ENCODE measurements at places on chromosomes 13 and 19.
A peak's percentile ranks its signal among the peaks of the same experiment; 100 is the strongest.

DNA sequence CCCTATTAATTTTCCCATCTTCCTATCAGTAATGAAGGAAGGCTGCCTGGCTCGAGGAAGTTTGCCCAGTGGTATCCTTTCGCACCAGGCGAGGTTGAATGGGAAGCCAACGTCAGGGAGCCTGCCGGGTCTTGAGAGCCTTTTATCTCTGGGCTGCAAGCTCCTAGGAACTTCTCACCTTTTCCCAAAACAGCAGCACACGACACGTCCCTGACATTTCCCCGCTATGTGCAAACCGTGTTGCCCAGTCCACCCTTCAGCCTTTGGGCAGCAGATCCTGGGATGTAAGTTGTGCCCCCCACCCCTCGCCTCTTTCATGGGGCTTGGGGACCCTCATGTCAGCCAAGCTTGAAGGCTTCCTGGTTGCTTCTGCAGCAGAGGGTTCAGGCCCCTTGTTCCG lies 179.1 kb downstream of the ZNF536 start:
- DNase-seq, result no peak

DNA sequence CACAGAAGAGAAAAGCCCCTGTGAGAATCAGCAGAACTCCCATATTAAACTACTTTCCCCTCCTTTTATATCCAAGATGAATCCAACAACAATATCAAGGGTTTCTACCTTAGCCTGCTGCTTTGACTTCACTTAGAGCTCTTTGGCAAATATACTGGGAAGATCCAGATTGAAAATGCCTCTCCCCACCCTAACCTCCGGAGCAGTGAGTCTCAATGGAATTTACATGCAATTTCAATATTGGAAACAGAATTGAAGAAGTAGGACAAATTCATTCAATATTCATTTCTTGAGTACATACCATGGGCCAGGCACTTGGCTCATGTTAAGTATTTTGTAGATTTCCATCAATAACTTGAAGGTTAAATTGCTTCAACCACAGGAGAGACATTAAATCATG lies 457.4 kb downstream of the TBC1D4 start:
- no peak for DNase-seq

GRCh38 chr13:19794631-19795030 lies 11.9 kb upstream of the PSPC1 start:
- DNase-seq, result no peak

- no peak for DNase-seq
Observed at GRCh38 chr13:45258334-45258675, 57.5 kb upstream of the KCTD4 start.

- DNase-seq, result no peak
Observed at GRCh38 chr13:72186730-72187422, 319.9 kb upstream of the DACH1 start.

- DNase-seq, result no peak
Observed at GRCh38 chr19:19260417-19261214, 12.5 kb downstream of the TM6SF2 start.

DNA sequence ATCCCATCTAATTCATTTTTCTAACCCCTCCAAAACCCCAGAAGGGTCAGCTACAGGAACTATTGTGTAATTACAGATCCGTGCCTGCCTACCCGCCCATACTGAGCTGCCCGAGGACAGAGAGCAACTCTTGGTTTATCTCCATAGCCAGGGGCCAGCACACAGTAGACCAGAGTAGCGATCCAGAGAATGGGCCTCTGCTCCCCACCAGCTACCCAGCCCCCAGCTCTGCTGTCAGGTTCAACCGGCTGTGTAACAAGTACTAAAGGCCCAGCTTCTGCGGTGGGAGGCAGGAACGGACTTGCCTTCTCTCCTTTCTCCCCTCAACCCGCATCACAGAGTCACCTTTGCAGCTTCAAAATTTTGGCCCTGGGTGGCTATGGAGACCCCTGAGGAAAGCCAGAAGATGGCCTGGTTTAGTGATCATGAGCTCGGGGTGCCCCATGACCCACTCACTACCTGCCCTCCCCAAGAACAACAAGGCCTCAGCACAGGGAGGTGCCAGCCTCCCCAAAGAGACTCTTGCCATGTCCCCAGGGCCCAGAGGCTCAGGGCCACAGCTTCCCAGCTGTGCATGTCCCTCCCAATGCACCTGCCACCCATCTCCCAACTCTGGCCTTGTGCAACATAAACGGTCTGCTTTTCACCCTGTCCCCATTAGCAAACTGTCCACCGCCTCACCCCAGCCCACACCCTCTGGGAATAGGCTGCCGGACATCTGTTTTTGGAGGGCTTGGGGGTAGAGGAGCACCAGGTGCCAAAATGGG lies 5.7 kb downstream of the CALM3 start:
- DNase-seq, result no peak

DNA sequence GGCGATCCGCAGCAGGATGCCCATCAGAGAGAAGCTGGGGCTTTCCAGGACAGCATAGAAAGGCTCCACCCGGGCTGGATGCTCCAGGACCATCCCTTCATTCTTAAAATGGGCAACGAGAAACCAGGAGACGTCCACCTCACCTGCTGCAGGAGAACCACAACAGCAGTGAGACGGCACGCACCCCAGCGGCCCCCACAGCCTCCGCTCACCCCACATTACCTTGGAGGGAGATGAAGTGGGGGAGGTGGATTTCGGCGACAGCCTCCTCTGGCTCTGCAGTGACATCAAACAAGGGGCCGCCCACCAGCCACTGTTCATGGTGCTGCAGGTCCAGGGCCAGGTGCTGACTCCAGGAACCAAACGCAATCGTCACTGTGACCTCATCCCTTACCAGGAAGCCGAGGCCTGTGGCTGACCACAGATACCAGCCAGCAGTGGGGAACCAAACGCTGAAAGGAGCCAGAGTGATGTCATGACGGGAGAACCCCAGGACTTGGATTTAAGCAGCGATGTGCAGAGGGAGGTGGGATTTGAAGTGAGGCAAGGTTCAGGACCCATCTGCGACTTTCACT lies 25.1 kb downstream of the CARD8 start:
- DNase-seq, result no peak

DNA sequence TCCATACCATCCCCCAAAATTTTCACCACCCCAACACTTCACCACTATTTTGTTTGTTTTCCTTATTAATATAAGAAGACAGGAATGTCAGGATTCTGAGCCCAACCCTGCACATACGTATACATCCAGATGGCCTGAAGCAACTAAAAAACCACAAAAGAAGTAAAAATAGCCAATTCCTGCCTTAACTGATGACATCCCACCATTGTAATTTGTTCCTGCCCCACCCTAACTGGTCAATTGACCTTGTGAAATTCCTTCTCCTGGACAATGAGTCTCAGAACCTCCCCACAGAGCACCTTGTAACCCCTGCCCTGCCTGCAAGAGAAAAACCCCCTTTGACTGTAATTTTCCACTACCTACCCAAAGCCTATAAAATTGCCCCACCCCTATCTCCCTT lies 132.5 kb downstream of the ZNF675 start:
- DNase-seq, result no peak

- no peak for DNase-seq
Observed at GRCh38 chr13:110838867-110839538, 75.9 kb downstream of the ANKRD10 start.

- DNase-seq, result no peak
Observed at GRCh38 chr13:37059848-37060192, 332 bp upstream of the SUPT20H start.

- no peak for DNase-seq
Observed at GRCh38 chr13:20814224-20814910, 40.6 kb upstream of the EEF1AKMT1 start.

DNA sequence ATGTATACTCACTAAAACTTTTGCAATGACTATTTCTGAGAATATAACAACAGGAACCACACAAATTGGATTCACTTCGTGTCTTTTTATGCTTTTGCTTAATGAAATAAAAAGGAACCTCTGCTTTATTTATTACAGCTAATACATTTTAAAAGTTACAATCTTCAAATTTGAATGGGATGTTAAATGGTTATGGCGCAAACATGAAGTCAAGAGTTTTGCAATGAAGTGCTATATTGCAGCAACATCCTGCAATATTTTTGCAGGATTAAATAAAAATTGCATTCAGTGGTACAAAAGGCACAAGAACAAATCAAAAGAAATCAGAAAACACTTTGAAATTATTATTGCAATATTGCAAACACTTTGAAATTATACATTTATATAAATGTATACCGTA lies 1519.0 kb upstream of the MIR17HG start:
- no peak for DNase-seq

DNA sequence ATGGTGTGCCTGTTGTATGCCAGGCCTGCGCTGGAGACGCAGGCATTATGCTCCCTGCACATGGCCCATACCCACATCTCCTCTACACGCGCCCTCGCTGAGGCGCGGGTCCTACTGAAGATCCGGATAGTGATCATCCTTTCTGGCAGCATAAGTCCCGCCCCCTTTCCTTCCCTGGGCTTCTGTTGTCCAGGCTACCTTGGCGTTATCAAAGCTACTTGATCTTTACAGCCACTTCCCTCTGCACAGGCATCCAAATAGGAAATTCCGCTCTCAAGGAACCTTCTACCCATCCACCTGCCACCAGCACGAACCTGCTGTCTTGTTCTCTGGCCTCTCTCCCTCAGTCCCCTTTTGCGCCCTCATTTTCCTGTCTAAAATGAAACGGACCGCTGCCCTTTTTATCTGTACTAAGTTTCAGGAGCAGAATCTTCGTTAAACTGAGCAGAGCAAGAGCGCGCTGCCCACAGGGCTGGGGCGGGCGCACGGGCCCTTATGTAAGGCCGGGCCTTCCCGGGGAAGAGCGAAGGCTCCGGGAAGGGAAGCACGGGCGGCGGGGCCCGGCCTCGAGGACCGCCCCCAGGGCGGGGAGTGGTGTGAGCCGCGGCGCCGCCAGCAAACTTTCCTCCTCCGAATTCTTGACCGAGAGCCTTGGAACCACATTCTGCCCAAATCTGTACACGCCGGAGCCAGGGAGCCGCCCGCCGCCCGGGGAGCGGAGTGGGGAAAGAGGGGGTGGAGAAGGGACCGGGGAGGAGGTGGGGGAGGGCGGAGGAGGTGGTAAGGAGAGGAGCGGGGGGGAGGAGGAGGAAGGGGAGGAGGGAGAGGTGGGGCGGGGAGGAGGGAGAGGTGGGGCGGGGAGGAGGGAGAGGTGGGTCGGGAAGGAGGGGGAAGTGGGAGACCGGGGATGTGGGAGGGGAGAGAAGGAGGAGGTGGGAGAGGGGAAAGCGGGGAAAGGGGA lies 920 bp upstream of the UBE2L5 start:
- peak; percentile 16 for DNase-seq

DNA sequence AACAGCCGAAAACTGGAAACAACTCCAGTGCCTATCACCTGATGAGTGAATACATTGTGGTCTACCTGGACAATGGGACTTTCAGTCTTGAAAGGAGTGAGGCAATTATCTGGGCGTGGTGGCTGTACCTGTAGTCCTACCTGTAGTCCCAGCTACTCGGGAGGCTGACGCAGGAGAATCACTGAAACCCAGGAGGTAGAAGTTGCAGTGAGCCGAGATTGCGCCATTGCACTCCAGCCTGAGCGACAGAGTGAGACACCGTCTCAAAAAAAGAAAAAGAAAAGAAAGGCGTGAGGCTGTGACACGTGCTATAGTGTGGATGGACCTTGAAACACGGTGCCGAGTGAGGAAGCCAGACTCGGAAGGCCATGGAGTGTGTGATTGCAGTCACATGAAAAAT lies 4.1 kb upstream of the NTN5 start:
- DNase-seq, result no peak

DNA sequence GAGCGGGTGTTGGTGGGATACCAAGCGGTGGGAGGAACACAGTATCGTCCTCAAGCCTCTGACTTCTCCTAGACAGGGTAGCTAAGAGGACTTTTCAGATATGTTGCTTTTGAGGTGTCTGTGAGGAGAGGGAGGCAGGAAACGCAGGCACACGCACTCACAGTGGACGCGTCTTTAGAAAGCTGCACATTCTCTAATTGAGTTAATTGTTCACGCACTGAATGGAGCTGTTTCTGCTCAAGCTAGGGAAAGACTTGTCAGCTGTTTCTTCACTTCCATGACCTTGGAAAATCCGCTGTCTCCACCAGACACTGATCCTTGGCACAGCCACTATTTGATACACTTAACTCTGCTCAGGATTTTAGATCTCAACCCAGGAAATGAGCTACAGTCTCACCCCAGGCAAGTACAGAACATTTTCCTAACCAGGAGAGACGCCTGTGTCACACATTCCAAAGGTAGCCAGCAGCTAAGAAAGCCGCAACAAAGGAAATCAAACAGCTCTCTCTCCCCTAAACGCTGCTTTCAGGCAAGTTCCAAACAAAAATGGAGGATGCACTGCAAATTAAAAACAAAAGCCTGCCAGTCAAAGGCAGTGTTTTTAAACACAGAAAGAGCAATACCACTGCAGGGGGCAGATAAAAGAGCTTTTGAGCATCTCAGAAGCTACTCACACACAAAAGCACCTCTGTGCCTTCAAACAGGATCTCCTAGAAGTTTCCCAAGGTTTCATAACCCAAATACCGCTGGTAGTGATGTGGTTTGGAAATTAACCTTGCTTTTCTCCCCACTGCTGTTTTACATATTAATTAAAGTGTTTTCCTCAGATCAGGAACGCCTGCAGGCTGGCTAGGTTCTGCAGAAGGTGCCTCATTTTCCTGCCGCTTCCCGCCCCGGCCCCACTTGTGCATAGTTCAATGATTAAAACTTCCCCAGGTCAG lies 57.3 kb downstream of the IRS2 start:
- no peak for DNase-seq

- no peak for DNase-seq
Observed at GRCh38 chr13:91596842-91597241, 198.4 kb downstream of the GPC5 start.

All from stimulated activated CD4-positive, alpha-beta T cell treated with anti-CD3 and anti-CD28 coated beads, TNF-alpha, amount 100 ng/mL, for 1 hour (primary cell).